ENCODE measurements at places on chromosomes 3 and 15.
A peak's percentile ranks its signal among the peaks of the same experiment; 100 is the strongest.

DNA sequence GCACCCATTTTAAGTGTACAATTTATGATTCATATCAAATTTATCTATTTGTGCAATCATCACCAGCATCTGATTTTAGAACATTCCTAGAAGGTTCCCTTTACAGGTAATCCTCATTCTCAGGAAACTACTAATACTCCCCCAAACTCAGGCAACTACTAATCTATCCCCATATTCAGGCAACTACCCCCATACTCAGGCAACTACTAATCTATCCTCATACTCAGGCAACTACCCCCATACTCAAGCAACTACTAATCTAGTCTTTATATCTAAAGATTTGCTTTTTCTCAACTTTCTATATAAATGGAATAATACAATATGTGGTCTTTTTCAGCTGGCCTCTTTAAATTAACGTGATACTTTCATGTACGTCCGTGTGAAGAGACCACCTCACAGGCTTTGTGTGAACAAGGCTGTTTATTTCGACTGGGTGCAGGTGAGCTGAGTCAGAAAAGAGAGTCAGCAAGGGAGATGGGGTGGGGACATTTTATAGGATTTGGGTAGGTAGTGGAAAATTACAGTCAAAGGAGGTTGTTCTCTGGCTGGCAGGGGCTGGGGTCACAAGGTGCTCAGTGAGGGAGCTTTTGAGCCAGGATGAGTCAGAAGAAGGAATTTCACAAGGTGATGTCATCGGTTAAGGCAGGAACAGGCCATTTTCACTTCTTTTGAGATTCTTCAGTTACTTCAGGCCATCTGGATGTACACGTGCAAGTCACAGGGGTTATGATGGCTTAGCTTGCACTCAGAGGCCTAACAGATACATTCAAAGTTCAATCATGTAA lies 1444.5 kb upstream of the CADM2 start:
- no peak for DNase-seq

- DNase-seq: peak; percentile 77
Observed at GRCh38 chr3:66407611-66408218, 93.1 kb downstream of the LRIG1 start.

- no peak for DNase-seq
Observed at GRCh38 chr3:116408473-116408872, 36.8 kb downstream of the LSAMP start.

GRCh38 chr3:57582474-57583168 lies 14.5 kb downstream of the ARF4 start:
- no peak for DNase-seq

DNA sequence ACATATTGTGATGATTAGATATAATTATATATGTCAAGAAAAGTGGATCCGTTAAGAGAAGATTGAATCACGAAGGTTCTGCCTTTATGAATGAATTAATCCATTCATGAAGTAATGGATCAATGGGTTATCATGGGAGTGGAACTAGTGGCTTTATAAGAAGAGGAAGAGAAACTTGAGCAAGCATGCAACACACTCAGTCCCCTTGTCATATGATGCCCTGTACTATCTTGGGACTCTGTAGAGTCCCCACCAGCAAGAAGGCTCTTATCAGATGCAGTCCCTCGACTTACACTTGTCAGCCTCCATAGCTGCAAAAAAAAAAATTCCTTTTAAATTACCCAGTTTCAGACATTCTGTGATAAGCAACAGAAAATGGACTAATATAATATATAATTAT lies 301.9 kb downstream of the RAP2B start:
- DNase-seq: no peak

- DNase-seq: no peak
Observed at GRCh38 chr15:35559683-35560082, 13.7 kb upstream of the DPH6 start.

DNA sequence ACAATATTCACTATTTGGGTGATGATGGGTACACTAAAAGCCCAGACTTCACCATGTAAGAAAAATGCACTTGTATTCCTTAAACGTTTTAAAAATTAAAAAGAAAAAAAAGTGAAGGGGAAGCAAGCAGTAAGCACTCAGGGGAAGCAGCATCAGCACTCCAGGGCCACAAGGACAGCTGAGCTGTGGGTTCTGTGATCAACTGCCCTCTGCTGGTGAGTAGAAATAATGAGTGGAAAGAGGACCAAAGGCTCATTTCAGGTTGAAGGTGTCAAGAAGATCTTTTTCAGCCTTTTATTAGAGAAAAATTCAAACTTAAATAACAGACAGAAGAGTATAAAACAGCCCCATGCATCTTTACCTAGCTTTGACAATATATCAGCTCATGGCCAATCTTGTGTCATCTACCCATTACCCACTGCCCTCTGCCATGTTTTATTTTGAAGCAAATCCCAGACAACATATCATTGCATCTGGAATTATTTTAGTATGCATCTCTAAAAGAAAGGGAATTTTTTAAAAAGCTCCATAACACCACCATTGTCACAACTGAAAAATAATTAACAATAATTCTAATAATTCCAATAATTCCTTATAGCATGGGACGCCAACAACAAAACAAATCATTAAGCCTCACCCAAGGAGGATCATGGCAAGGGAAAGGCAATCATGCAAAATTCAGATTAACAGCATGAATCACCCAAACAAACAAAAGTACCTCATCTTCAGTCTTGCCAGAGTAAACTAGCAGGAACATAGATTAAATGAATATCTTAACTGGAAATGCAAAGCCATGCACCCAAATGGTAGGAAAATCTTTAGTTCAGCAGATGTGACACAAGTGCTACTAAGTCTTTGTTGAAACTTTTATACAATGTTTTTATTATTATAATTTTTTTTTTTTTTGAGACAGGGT lies 42.5 kb downstream of the TAMM41 start:
- peak; percentile 15 for DNase-seq

DNA sequence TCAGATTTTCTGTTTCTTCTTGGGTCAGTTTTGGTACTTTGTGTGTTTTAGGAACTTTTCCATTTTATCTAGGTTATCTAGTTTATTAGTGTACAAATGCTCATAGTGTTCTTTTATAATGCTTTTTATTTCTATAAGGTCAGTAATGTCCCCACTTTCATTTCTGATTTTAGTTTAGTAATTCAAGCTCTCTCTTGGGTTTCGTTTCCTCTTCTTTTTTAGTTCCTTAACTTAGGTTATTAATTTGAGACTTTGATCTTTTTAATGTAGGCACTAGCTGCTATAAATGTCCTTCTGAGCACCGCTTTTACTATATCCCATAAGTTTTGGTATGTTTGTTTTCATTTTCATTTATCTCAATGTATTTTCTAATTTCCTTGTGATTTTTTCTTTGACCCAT lies 27.0 kb upstream of the CD200R1L start:
- DNase-seq: no peak

DNA sequence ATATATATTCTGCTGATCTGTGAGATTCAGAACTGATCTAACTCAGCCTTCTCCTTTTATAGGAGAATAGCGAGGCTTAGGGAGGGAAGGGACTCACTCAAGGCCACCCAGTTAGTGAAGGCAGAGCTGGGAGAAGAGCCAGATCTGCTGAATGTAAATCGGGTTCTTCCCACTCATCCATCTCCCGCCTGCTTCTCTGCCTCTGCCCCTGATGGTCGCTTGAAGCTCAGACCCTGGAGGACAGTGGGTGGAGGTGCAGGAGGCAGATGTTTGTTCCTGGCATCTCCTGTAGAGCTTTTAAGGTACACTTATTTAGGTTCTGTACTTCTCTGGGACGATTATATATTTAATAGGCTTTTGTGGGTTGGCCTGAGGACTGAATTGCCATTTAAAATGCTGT lies 4.3 kb downstream of the PDIA5 start:
- DNase-seq: no peak

- no peak for DNase-seq
Observed at GRCh38 chr3:19338769-19339168, 190.5 kb downstream of the KCNH8 start.

- no peak for DNase-seq
Observed at GRCh38 chr3:194314388-194315068, 36.6 kb downstream of the CPN2 start.

DNA sequence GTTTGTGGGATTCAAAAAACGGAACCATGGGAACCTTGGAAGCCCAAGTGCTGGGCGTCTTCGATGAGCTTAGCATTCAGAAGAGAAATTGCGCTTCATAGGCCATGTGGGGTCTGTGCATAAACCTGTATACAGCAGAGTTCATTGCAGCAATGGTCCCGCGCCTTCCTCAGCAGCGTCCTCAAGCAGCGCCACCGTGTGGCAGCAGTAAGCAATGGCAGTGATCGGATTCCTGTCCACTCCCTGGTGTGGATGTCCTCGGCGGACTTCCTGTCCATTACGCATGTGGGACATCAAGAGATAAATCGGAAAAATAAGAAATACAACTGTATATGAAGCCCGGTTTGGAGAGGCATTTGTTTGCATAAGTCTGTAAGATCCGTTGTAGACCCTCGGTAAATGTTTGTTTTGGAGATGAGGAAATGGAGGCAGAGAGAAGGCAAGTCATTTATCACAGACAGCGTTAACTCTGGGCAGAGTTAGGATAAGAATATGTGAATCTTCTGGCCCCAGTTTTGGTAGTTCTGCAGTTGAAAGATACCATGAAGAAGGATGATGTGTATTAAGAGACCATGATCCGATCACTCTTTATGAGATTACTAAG lies 57.7 kb downstream of the CNTN4 start:
- peak; percentile 5 for DNase-seq

- no peak for DNase-seq
Observed at GRCh38 chr3:64203969-64204908, 21.0 kb downstream of the PRICKLE2 start.

- DNase-seq: no peak
Observed at GRCh38 chr3:166123576-166123975, 286.4 kb upstream of the BCHE start.

GRCh38 chr3:10986592-10986991 lies 6.0 kb upstream of the SLC6A1 start:
- no peak for DNase-seq

- DNase-seq: no peak
Observed at GRCh38 chr3:88226910-88227309, 77.2 kb downstream of the C3orf38 start.

- DNase-seq: no peak
Observed at GRCh38 chr3:43996379-43997301, 245.0 kb upstream of the TOPAZ1 start.

GRCh38 chr3:71057526-71057894 lies 526.0 kb downstream of the FOXP1 start:
- DNase-seq: no peak

DNA sequence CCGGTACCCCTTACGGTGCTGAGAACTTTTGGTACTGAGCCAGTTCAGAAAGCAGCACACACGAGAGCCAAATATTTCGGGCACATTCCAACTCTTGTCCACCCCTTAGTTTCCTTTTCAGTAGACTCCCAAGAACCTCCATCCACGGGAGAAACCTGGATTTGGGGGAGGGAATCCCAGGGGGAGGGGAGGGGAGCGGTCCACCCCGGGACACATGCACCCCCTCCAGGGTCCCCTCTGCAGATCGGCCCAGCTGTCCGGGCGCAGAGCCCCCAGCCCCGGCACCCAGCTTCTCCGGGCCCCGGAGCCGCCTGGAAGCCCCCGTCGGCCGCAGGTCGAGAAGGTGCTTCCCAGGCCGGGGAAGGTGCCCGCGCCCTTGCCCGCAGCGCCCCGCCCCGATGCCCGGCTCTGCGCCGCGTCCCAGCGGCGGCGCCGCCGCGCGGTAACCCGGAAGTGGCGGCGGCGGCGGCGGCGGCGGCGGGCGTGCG lies 455 bp upstream of the ABHD17C start:
- DNase-seq: no peak

DNA sequence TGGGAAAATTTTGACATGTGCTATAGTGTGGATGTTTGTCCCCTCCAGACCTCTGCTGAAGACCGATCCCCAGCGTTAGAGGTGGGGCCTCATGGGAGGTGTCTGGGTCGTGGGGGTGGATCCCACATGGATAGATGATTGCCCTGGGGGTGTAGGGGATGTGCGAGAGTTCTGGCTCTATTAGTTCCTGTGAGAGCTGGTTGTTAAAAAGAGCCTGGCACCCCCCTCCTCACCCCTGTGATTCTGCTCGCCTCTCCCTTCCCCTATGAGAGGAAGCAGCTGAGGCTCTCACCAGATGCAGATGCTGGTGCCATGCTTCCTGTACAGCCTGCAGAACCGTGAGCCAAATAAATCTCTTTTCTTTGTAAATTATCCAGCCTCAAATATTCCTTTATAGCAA lies 67.4 kb downstream of the ATP10A start:
- DNase-seq: no peak

GRCh38 chr15:46682969-46683791 lies 1034.1 kb upstream of the SEMA6D start:
- DNase-seq: no peak

- no peak for DNase-seq
Observed at GRCh38 chr15:45573961-45574629, 13.1 kb upstream of the BLOC1S6 start.

DNA sequence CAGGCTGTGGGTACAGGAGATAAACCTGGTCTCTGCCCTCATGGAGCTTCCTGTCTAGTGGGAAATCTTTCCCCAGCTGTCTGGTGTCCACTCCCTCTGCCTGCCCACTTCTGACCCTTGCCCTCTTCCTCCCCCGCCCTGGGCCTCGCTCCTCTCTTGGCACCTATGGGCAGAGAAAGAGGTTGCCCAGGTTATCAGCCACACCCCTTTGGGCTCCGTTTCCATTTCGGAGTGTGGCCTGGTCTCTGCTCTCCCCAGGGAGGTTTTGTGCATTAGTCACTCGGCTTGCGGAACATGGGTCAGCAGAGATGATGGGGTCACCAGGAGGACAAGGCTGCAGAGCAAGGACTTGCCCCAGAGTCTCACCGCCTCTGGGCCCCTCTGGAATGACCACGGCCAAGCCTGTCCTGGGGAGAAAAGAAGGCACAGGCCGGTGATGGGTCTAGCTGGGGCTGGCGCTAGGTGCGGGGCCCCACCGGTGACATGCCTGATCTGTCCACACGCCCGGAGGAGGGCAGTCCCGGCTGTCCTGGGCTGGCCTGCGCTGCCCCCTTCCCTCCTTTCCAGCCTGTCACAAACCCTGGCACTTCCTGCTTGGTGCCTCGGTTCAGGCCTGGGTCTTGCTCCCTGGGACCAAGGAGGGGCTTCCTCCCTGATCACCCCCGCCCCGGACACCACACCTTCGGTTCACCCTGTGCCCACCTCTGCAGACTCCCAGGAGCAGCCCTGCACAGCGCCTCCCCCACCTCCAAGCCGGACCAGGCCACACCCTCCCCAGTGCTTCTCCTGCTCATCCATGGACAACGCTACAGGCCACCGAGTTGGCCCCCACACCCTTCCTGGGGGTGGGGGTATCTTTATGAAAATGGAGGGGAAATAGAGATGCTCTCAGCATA lies 35.6 kb upstream of the MUC4 start:
- no peak for DNase-seq

- DNase-seq: no peak
Observed at GRCh38 chr3:96236522-96236921, 577.9 kb upstream of the EPHA6 start.

GRCh38 chr3:114380233-114380651 lies 86.4 kb downstream of the TIGIT start:
- DNase-seq: no peak
